Caki2 (cell line): ENCODE measurements at places on chromosomes 5 and 9. TPM values are rescaled to one million over a fixed set of nuclear protein-coding genes. Genes with fewer than 3 reads are reported as not detected.

The OBP2B gene
- not detected in 2 replicates for total RNA-seq

The TRPM3 gene
- 0.37 TPM in 1 of 2 replicates, not detected in the other for total RNA-seq

The EIF4EBP3 gene
- 1.1 TPM in 1 of 2 replicates, not detected in the other for total RNA-seq

The PCDHGA2 gene
- not detected in 2 replicates for total RNA-seq

The LHFPL2 gene
- total RNA-seq, result 49.9 and 62.5 TPM in 2 replicates

The DNAH5 gene
- 1.8 and 4.6 TPM in 2 replicates for total RNA-seq

The HSPA5 gene
- 59.3 and 66.5 TPM in 2 replicates for total RNA-seq

The DDX4 gene
- total RNA-seq, result not detected in 2 replicates

The HTR4 gene
- total RNA-seq, result not detected in 2 replicates

The ADAMTS12 gene
- not detected in 2 replicates for total RNA-seq

The ELAVL2 gene
- 0.35 and 0.74 TPM in 2 replicates for total RNA-seq

The OR1Q1 gene
- not detected in 2 replicates for total RNA-seq

The GARIN3 gene
- not detected in 2 replicates for total RNA-seq

The SLC6A7 gene
- not detected in 2 replicates for total RNA-seq

The SLC26A2 gene
- total RNA-seq, result 16.3 and 17.3 TPM in 2 replicates
